ENCODE measurements at places on chromosomes 1 and 21. TPM values are rescaled to one million over a fixed set of nuclear protein-coding genes. Genes with fewer than 3 reads are reported as not detected.

Gene ANGPTL3
- not detected for total RNA-seq

Gene KRTAP11-1
- total RNA-seq, result not detected

Gene TFF2
- total RNA-seq, result 0.47 TPM

Gene TEDDM1
- not detected for total RNA-seq

Gene ELF3
- total RNA-seq, result 217 TPM

Gene LCA5L
- 1.8 TPM for total RNA-seq

Gene MEX3A
- total RNA-seq, result 2.3 TPM

Gene C8A
- not detected for total RNA-seq

Measured in A549 treated with RU486 at 1 μM for 4 hours (cell line).